ENCODE measurements at places on chromosomes 3 and 15.
A peak's percentile ranks its signal among the peaks of the same experiment; 100 is the strongest.

GRCh38 chr15:40398413-40398873, 7.2 kb upstream of the IVD start:
- DNase-seq: peak; percentile 38

DNA sequence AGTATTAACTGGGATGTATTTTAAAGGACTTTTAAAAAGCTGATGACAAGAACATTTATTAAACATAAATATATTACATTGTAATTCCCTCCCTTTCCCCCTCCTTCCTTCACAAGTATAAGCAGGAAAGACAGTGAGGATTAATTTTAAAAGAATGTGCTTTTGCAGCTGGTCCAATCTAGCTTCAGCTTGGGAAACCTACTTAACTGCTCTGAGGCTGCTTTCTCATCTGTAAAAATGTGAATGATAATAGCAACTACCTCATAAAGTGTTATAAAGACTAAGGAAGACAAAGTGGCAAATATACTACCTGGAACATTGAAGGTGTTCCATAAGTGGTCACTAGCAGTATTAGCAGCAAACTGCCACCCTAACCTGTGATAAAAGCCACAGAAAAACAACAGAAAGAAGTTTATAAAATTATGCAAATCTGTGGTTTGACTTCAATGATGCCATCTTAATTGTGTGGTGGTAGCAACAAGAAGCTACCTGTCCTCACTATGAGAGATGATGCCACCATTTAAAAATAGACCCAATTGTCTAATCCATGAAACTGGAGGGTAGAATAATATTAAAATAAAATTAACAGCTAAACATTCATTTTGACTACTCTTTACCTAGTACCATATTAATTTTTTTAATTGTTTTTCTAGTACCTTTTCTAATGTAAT, 20.0 kb downstream of the DHX36 start:
- DNase-seq: no peak

- DNase-seq: no peak
Observed at GRCh38 chr3:117435506-117435905, 725.9 kb downstream of the TUSC7 start.

GRCh38 chr3:182597621-182598041, 195.7 kb upstream of the ATP11B start:
- DNase-seq: no peak

GRCh38 chr15:49847423-49848281, 226.8 kb downstream of the DTWD1 start:
- no peak for DNase-seq

- no peak for DNase-seq
Observed at GRCh38 chr3:8885536-8886316, 77.5 kb downstream of the RAD18 start.

DNA sequence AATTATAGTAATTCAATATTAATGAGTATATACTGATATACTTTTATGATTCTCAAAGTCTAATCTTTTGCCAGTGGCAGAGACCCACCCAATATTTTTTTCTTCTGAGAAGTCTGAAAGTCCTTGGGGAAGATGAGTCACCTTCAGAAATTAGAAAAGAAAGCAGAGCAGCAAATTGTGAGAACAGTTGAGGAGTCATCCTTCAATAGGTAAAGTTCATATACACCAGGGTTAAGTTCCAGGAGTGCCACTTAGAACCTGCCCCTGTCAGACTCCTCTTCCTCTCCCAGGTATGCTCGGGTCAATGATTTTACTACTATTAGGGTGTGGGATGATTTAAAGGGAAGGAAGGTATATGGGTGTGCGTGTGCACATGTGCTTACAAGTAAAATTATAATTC, 7.1 kb downstream of the CLRN1 start:
- DNase-seq: no peak

Measured in tibial artery (tissue), 4 donors.